ENCODE measurements at places on chromosomes 7 and 10. TPM values are rescaled to one million over a fixed set of nuclear protein-coding genes. Genes with fewer than 3 reads are reported as not detected.

The AKR1D1 gene
- total RNA-seq = not detected

The EVX1 gene
- total RNA-seq = not detected

The CLCN1 gene
- 0.06 TPM for total RNA-seq

The ASZ1 gene
- total RNA-seq = not detected

The DLX6 gene
- not detected for total RNA-seq

The LCOR gene
- 9.2 TPM for total RNA-seq

The GRID1 gene
- total RNA-seq = 0.42 TPM

The AP5Z1 gene
- 21.7 TPM for total RNA-seq

The STEAP1 gene
- 13.5 TPM for total RNA-seq

The CYP3A5 gene
- 1.6 TPM for total RNA-seq

The AS3MT gene
- total RNA-seq = 0.94 TPM

The ARHGAP22 gene
- total RNA-seq = 3.7 TPM

The SEMA3E gene
- 2.1 TPM for total RNA-seq

The TMEM72 gene
- not detected for total RNA-seq

The ANTXRL gene
- 0.26 TPM for total RNA-seq

The UNCX gene
- total RNA-seq = 0.09 TPM

The SMO gene
- total RNA-seq = 13.8 TPM

The PILRA gene
- 5.8 TPM for total RNA-seq

The ZNF33A gene
- total RNA-seq = 8.2 TPM

The LRRC61 gene
- not detected for total RNA-seq

The CPA4 gene
- total RNA-seq = 6.8 TPM

The CABCOCO1 gene
- total RNA-seq = 0.40 TPM

The RET gene
- total RNA-seq = 1.1 TPM

The MDFIC gene
- total RNA-seq = 30.8 TPM

The PSTK gene
- 4.6 TPM for total RNA-seq

The DNAJC30 gene
- total RNA-seq = 10.2 TPM

The HOXA10 gene
- total RNA-seq = 7.5 TPM

The MKI67 gene
- 73.1 TPM for total RNA-seq

The IGF2BP3 gene
- 23.8 TPM for total RNA-seq

The VENTX gene
- total RNA-seq = not detected

The CARD11 gene
- 1.8 TPM for total RNA-seq

The CALML3 gene
- not detected for total RNA-seq

The SPDYE5 gene
- total RNA-seq = not detected

The STEAP1B gene
- not detected for total RNA-seq

The TRIM50 gene
- total RNA-seq = not detected

The TMEM229A gene
- not detected for total RNA-seq

The JAKMIP3 gene
- 1.6 TPM for total RNA-seq

The SCRN1 gene
- total RNA-seq = 71.5 TPM

The TMEM213 gene
- total RNA-seq = not detected

The C7orf33 gene
- not detected for total RNA-seq

Data from A549 treated with RU486 at 1 μM for 4 hours (cell line).